Brain (organoid and tissue), 16 donors: ENCODE measurements at places on chromosomes 3 and 15.
A peak's percentile ranks its signal among the peaks of the same experiment; 100 is the strongest.

GRCh38 chr15:85404176-85404917 lies 23.9 kb downstream of the AKAP13 start:
- peak; percentile 28 for DNase-seq

- DNase-seq, result no peak
These were observed 1.9 kb downstream of the PAK6 start for GRCh38 chr15:40240619-40241221.

DNA sequence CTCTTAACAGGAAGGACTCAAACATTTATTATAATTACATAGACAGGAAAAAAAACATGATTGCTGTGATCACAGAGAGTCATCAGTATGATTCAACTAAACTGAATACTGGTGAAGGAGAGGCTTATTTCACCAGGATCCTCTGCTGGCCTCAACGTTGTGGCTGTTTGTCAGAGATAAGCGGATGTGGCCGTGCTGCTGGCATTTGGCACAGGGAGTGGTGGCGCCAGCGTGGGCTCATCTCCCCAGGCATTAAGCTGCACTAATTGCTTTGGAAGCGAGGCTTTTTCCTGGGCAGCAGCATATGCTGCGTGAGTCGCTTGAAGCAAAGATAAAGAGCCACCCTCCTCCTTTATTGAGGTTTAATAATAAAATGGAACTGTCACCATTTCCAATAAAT lies 306.7 kb downstream of the LRTM1 start:
- DNase-seq, result peak; percentile 54

- no peak for DNase-seq
These were observed 15.8 kb upstream of the EPHB3 start for GRCh38 chr3:184545769-184546168.

GRCh38 chr3:72821161-72821781 lies 27.0 kb downstream of the SHQ1 start:
- peak; percentile 23 for DNase-seq

DNA sequence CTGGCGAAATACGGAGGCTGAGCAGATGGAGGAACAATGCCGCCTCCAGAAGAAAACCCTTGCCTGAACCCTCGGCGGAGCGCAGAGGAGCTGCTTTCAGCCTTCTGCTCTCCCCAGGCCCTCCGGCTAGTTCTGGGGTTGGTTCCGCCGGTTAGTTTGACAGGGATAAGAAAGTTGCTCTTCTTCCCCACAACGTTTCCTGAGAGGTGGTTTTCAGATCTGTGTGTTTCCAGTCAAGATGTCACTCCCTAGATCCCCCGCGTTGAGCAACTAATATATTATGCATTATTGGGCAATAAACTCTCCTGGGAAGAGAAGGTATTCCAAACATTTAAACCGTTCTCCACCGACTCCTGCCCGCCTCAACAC lies 551 bp downstream of the NLGN1 start:
- no peak for DNase-seq

DNA sequence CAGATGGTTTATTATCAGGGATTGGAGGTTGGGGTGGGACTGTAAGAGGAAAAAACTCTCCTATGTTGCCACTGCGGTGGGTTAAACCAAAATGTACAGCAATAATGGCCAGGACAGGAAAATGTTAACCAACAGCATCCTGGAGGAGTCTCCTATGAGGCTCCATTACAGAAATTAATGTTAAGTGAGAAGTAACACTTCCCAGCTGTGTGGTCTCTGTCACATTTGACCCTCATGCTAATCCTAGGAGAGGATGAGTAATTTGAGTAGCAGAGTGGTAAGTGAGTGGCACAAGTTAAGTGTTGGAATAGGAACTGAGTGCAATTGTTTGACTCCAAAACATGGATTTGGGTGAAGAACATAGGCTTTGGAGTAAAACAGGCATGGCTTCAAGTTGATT lies 39.0 kb downstream of the ARHGEF3 start:
- DNase-seq, result no peak

GRCh38 chr3:40057786-40058185 lies 248.4 kb downstream of the MYRIP start:
- no peak for DNase-seq

DNA sequence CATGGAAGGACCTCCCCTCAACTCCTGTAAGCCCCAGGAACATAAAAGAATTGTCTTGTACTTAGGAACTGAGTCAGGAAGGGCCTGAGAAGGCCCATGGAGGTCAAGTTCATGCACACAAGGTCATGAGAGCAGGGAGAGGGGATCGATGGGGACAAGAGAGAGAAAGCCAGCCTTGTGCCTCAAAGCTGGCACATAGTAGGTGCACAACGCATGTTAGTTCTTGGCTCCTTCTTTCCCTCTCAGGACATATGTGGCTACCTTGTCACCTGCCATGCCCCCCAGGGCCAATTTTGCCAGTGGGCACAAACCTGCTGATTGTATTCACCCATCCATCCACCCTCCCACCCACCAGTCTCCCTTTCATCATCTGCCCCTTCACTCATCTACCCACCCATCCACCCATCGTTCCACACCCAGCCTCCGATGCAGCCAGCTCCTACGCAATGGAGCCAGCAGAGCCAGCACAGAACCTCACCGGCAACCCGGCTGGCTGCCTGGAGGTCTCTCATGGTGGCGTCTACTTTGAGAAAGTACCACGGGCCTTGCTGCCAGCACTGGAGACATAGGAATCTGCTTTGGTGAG lies 52.4 kb upstream of the INSYN1 start:
- DNase-seq, result no peak

- no peak for DNase-seq
These were observed 153.9 kb downstream of the KLF13 start for GRCh38 chr15:31480356-31481025.

DNA sequence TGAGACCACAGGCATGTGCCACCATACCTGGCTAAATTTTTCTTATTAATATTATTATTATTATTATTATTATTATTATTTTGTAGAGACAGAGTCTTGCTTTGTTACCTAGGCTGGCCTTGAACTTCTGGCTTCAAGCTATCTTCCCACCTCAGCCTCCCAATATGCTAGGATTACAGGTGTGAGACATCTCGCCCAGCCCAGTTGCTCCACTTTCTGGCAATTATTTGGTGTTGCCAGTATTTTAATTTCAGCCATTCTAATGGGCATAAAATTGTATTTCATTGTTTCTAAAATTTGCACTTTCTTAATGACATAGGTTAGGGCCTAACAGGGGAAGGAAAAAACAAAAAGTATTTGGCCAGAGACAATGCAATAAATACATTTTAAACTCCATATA lies 1217.6 kb upstream of the ALCAM start:
- no peak for DNase-seq

DNA sequence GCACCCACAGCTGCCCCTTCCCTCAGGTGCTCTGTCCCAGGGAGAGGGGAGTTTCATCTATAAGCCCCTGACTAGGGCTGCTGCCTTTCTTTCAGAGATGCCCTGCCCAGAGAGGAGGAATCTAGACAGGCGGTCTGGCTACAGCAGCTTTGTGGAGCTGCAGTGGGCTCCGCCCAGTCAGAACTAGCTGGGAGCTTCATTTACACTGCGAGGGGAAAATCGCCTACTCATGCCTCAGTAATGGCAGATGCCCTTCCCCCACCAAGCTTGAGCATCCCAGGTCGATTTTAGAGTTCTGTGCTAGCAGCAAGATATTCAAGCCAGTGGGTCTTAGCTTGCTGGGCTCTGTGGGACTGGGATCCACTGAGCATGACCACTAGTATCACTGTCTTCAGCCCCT lies 181.2 kb upstream of the RARB start:
- DNase-seq, result no peak

- no peak for DNase-seq
These were observed 19.5 kb downstream of the PSTPIP1 start for GRCh38 chr15:77014132-77015081.

GRCh38 chr15:64149424-64149823 lies 2.1 kb upstream of the SNX22 start:
- no peak for DNase-seq

DNA sequence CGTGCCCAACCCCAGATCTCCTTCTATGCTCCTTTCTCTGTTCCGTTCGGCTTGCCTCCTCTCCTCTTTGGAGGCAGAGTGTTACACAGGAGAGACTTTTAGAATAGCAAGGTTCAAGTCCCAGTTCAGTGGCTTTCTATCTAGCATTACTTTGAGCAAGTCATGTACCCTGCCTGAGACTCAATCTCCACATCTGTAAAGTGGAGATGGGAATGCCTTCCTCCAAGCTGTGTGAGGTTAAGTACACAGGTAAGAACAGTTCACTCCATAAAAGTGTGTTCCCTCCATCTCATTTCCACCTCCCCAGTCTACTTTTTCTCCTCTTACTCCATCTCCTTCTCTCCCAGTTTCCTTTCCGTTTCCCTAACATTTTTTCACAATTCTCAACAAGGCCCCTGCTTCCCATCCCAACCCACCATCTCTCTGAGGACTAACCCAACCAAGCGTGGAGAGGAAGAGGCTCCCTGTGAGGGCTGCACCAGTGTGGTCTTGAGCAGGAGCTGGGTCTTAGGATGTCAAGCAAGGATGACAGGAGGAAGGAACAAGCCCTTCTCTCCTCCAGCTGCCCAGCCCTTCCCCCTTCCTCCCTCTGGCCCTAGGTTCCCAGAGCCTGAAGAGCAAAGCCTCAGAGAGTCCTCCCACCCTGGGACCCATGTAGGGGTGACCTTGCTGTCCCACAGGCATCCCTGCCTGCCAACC lies 6.4 kb downstream of the ATP8B4 start:
- no peak for DNase-seq

DNA sequence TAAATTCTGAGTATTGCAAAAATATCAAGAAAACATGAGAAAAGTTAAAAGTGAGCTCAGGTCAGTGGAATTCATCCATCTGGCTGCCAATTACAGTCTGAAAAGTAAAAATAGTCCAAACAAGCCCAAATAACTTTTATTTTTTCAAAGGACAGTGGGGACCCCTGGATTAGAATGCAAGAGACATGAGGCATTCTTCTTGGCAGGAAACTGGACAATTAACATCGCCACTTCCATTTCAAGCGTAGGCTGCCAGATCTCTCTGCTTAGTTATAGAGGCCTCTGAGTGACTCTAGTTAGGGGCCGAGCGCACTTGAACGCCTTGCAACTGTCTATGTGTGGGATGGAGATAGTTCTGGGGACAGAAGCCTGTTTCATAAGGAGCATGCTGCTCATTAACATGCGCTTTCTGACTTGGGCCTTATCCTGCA lies 189.1 kb downstream of the GHSR start:
- DNase-seq, result peak; percentile 43

DNA sequence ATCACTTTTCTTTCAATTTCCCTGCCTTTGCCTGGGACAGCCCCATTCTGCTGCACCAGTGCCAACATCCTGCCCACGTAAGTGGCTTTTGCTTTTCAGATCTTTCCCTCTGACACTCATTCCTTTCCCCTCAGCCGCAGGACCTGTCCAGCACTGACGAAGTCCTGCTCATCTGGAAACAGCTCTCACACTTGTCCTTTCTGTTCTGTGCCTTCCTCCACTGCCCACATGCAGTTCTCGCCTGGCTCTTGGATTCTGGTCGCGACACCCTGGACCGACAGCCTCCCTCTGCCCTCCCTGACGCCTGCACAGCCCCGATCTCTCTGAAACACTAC lies 99.7 kb downstream of the ADCY5 start:
- DNase-seq, result no peak

DNA sequence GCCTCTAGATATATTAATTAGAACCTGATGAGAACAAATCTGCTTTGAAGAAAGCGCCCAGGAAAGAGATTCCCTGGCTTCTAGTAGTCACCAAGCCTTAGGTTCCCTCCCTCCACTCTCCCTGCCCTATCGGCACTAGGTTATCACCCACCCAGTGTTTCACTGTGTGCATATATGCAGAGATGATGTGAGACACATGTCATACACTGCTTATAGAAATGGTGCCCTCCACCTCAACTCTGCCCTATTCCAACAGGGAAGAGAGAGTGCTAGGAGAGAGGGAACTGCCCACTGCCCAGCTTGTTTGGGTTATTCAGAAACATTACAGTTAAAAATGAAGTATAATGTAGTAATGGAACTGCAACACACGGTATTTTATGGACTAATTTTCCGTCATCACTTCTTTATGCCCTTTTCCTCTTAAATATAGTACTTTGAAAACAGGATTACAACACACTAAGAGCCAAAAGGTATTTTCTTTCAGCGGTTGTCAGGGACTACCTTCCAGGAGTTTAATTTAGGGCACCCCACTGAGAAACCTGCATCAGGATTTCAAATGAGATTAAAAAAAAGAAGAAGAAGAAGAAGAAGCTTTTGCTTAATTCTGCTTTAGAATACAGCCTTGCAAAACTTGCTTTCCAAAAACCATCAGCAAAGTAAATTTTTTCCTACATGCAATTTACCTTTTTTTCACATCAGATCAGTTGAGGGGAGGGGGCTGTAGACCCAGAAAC lies 55.3 kb downstream of the MEIS2 start:
- DNase-seq, result no peak
